Cerebellar cortex (tissue), 1 donor: ENCODE measurements at places on chromosomes 1 and 21.

DNA sequence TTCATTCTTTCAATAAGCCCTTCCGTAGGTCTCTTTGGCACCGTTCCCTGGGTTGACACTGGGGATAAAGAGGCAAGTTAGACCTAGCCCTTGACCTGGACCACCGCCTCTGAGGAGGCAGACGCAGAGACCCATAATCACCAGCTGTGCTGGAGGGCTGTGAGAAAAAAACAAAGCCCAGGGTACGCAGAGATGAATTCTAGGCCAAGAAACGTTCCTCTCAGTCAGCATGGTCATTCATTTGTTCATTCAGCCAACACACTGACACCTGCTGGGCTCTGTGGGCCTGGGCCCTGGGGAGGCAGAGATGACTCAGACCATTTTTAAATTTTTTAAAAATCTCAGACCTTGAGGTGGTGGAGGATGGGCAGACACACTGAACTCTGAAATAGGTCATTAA lies 26.3 kb upstream of the TRABD2B start:
- no peak for DNase-seq

DNA sequence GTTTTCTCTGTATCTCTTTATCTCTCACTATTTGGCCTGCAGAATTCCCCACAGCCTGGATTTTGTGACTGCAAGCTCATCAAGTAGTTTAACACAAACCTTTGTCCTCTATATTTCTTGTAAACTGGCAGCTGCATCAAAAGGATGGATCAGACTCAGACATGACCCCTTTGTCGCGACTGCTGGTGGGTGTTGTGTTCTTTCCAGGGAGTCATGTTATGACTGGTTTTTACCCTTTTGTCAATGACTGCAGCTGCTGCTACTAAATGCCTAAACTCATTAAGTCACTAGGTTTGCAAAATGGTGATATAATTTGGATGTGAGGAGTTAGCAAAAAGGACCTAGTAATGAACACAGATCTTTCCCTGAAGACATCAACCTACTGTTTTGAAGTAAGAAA lies 10.2 kb upstream of the TOMM20 start:
- no peak for DNase-seq

DNA sequence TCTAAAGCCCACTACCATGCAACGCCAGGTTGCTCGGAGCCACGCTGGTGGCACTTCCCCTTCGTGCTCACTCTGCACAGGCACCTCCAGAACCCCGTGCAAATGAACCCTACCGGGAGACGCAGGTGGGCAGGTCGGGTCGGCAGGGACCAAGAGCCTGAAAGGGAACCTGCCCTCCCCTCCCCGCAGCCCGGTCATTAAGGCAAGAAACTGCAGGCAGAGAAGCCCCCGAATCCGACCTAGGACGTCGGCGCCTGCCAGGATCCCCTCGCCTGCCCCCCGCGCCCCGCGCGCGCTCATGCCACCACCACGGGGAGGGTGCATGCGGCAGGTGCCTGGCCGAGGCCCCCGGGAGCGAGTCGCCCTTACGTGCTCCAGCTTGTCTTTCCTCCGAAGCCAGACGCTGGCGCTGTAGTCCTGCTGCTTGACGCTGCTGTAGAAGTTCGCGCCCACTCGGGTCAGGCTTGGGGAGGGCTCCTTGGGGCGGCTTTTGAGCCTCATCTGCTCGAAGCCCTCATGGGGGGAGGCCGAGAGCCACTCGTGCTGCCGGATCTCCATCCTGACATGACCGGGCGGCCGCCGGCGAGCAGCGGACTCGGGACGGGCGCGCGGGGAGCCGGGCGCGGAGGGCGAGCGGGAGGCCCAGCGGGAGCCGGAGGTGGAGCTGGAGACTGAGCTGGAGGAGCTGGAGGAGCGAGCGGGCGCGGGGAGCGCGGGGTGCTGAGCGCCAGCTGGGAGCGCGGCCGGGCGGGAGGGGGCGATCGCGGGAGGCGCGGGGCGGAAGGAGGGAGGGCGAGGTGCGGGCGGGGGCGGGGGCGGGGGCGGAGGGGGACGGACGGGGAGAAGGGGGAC lies 552 bp downstream of the PLD5 start:
- peak; percentile 41 for DNase-seq

DNA sequence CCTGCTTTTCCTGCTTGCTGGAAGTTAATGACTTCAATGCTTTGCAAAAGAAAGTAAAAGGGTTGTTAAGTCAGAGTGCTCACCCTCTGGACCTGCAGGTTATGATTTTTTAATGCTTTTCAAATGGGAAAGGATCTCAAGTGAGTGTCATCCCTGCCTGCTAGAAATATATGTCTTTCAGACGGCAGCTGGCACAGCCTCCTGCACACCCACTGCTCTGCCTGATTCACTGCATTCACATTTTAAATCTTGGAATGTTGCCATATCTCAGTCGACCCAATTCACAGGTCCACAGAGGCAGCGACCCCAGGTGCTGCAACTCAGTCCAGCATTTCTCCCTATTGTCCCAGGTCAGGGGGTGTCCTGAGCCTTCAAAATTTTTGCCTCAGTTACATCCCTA lies 10.7 kb downstream of the DUSP23 start:
- DNase-seq: no peak

GRCh38 chr21:41676198-41676597 lies 90.7 kb downstream of the RIPK4 start:
- DNase-seq: no peak

GRCh38 chr1:67564193-67564592 lies 120.8 kb upstream of the GADD45A start:
- no peak for DNase-seq

- DNase-seq: no peak
Measured at GRCh38 chr1:212594640-212595039, 13.9 kb upstream of the ATF3 start.

GRCh38 chr1:203465146-203465798 lies 10.3 kb upstream of the PRELP start:
- no peak for DNase-seq

- DNase-seq: peak; percentile 32
Measured at GRCh38 chr1:11804666-11805421, 920 bp downstream of the MTHFR start.

DNA sequence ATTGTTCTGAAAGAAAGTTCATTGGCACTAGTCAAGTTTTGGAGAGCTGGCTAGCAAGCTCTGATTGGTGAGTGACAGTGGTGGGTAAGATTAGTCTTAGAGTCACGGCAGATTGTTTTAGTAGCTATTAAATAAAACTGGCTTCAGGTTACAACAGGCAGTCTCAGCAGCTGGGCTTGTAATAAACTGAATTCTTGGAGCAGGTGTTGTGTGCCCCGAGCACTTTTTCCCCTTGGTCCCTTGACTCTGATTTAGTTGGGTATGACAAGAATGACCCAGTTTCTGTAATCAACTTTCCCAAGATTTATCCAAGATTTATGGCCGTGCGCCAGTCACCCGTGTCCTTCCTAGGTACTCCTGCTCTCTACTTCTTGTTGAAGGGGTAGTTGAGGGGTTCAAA lies 40.2 kb downstream of the TBCE start:
- DNase-seq: no peak

DNA sequence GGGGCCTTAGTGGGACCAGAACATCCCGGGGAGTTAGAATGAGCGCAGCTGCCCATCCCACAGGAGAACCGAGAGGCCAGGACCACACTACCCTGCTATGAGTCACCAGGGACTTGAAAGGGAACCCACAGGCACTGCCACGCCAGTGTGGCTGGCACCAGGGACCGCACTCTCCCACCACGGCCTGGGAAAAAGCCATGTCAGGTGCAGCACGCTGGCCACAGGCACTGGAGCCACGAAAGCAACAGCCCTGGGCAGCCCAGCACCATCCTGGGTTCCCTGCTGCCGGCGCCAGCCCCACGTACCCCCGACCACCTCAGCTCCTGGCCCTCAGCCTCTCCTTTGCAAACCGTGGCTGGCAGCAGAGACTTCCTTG lies 14.1 kb upstream of the TMEM240 start:
- DNase-seq: no peak

DNA sequence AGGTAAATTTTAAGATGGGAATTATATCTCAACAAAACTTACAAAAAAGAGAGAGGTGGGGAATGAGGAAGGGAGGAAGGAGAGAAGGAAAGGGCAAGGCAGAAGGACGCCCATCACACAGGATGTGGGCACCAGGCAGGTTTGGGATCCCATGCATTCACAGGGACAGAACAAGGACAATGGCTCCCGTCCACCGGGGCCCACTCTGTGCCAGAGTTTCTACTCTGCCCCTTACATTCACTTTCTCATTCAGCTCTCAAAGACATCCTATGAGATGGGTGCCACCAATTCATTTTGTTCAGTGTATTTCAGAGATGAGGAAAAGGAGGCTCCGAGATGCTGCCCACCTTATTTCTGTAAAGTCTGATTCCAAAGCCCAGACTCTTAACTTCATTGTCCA lies 7.4 kb downstream of the CLEC20A start:
- DNase-seq: no peak

GRCh38 chr1:35857830-35858229 lies 25.2 kb upstream of the AGO1 start:
- peak; percentile 35 for DNase-seq

DNA sequence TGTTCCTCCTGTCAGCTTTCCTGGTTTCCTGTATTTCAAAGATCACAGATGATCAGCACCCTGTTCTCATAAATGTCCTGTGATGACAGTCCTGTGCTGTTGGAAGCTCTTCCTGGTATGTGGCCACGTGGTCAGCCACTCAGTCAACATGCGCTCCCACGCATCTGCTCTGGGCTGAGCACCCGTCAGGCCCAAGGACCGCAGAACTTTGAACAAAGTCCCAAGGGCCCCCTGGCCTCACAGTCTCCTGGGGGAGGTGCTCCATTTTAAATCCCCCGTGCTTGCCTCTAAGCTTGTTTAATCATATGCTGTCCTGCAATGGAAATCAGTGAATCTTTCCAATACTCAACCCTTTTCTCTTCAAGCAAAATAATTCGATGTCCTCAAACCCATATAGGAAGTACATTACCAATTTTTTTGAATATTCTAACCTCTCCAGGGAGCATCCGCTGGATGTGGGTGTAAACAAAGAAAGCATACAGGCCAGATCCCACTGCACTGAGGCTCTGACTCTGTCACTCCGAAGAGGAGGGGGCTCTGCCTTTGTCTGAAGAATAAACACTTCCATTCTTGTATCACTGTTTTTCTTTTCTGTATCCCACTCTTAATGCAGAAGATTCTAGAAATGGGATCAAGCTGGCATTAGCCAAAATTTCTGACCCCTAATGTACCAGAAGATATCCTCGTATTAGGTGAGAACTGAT lies 250.3 kb downstream of the SDCCAG8 start:
- DNase-seq: no peak

DNA sequence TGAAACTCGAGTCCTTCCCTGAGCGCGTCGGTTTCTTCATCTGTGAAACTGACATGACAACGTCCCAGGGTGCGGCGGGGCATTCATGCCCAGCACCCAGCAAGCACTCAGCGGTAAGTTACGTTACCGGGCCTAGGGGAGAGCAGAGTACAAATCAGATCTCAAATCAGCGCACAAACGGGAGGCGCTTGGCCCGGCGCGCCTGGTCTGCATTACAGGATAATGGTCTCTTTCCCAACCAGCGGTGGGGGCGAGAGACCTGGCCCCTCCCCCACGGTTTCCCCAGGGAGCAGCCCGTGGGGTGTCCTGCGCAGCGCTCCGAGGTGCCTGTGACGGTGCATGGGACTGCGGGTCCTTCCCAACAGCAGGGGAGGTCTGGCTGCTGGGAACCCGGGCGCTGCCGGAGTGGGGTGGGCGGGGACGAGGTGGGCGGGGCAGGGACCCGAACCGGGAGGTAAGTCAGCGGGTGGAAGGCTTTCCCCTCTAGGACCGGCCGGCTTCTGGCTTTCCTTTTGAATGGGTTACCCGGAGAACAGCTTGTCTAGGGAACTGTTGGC lies 1.0 kb downstream of the TMEM51 start:
- peak; percentile 54 for DNase-seq

DNA sequence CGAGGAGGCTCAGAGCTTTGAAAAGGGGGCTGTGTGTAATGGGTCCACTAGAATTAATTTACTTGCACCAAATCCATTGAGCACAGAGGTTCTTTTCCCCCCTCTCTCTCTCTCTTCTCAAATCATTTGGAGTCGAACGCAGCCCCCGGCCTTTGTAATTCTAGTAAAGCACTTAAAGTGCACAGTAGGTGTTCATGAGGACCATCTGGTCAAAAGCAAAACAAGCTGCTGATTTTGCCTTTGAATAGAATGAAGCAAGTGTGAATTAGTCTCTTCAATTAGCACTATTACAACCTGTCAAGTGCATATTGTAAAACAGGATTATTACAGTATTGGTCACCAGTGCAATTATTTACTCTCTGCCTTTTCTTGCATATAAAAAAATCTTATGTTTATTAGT lies 259.9 kb downstream of the FAF1 start:
- DNase-seq: peak; percentile 63

DNA sequence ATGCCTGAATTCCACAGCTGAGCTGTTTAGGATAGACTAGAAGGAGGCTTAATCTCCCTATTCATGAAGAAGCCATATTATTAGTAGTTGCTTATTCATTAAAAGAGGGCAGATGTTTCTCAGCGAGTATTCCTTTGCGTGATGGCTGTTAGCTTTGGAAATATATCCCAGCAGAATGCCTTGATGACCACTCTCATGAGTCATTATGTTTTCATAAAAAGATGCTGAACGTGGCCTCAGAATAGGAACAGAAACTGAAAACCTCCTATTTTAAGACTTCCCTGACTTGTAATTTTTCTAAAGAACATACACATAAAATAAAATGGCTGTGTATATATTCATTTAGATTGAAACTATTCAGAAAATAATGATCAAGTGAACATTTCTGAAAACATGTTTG lies 9.6 kb upstream of the PLA2G4A start:
- DNase-seq: no peak

DNA sequence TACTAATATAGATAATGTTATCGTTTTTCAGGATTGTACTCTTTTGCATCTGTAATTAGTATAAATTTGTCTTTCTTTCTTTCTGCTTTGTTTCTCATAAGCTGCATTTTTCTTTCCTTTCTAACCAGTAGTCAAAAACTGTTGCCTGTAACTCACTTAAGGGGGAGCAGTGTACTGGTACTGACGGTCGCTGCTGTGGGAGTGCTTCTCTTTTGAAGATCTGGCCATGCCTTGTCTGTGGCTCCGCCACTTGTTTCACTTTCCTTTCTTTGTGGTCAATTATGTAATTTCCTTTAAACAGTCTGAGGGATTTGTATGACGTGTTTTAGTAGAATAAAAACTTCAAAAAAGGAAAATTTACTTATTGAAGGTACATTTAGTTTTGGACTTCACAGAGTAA lies 37.0 kb downstream of the MIA3 start:
- DNase-seq: peak; percentile 8

- no peak for DNase-seq
Measured at GRCh38 chr1:8467308-8467707, 149.4 kb downstream of the SLC45A1 start.

DNA sequence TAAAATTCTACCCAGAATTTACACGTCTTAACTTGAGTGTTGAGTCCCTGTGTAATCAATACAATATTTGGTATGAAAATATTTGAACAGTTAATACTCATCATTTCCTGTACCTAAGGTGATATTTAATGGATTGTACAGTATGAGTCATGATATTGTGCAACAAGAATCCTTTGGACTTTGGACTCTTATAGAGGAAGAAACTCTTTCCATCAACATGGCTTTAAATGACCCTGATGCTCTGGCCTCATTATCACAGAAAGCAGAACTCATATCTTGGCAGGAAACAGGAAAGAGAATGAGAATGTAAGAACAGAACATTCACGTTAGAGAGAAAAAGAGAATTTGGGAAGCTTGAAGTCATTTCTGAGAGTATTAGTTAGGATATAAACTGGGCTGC lies 168.8 kb upstream of the B3GALT2 start:
- DNase-seq: no peak

- DNase-seq: no peak
Measured at GRCh38 chr21:45963232-45963570, 18.4 kb upstream of the COL6A1 start.
